ENCODE measurements at places on chromosomes 1 and 21.

DNA sequence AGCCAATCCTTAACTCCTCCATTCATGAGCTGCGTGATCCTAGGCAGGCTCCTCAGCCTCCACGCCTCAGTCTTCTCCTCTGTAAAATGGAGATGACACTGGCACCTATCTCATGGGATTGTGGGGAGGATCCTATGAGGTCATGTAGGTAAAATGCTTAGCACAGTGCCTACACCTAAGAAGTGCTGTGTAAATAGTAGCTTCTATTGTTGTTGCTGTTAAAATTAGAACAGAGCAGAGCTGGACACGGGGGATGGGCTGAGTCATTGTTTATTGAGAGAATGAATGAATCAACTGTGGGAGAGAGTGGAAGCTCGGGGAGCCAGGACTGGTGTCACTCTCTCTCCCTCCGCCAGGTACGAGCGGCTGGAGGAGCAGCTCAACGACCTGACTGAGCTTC, 43.0 kb downstream of the TMCC2 start:
- no peak for ATAC-seq
- peaks cover 24% of the 10 kb centered on the region for H3K36me3 ChIP-seq
- peaks cover 2% of the 10 kb centered on the region for H3K4me1 ChIP-seq
- no peaks in the 10 kb centered on the region for H3K27me3 ChIP-seq
- no peak overlapping the region for H3K27ac ChIP-seq

DNA sequence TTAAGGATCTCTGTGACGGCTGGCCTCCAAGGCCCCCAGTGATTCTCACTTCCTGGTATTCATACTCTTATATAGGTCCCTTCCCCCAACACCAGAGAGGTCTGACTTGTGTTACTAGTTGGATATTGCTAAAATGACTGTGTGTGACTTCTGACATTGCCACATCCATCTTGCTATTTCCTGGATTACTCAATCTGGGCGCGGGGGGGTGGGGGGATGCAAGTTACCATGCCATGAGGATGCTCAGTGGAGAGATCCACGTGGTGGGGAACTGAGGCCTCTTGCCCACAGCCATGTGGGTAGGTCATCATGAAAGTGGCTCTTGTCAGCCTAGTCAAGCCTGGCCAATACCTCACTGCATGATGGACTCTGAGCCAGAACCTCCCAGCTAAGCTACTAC, 117.0 kb downstream of the UBE2U start:
- H3K4me3 ChIP-seq, result no peak overlapping the region
- H3K4me1 ChIP-seq, result no peaks in the 10 kb centered on the region
- no peak overlapping the region for H3K27ac ChIP-seq

GRCh38 chr1:186884251-186884650, 55.5 kb downstream of the PLA2G4A start:
- no peak overlapping the region for H3K4me3 ChIP-seq
- H3K4me1 ChIP-seq, result no peaks in the 10 kb centered on the region
- no peak overlapping the region for H3K27ac ChIP-seq
- H3K27me3 ChIP-seq, result no peaks in the 10 kb centered on the region

DNA sequence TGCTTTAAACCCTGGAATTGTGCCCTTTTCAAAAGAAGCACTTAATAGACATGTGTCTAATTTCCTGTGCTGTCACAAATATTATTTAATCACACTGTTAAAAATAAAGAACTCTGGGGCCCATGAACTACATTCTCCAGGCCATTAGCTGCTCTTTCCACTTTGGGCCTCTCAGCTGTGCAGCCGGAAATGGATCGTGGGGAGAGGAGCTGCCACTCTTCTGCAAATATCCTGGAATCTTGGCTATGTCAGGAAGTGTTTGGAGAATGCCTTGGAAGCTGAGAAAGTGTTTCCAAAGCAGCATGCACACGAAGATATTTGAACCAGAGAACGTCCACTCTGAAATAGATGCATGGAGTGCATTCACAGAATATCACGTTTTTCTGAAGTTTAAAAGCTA, 27.5 kb upstream of the VPS26C start:
- H3K27me3 ChIP-seq, result no peaks in the 10 kb centered on the region
- H3K4me3 ChIP-seq, result no peak overlapping the region
- no peaks in the 10 kb centered on the region for H3K4me1 ChIP-seq
- no peak for ATAC-seq
- no peaks in the 10 kb centered on the region for H3K36me3 ChIP-seq

GRCh38 chr1:232457595-232457994, 172.3 kb downstream of the SIPA1L2 start:
- H3K4me1 ChIP-seq, result peaks cover 31% of the 10 kb centered on the region
- no peak overlapping the region for H3K27ac ChIP-seq
- no peak for ATAC-seq

DNA sequence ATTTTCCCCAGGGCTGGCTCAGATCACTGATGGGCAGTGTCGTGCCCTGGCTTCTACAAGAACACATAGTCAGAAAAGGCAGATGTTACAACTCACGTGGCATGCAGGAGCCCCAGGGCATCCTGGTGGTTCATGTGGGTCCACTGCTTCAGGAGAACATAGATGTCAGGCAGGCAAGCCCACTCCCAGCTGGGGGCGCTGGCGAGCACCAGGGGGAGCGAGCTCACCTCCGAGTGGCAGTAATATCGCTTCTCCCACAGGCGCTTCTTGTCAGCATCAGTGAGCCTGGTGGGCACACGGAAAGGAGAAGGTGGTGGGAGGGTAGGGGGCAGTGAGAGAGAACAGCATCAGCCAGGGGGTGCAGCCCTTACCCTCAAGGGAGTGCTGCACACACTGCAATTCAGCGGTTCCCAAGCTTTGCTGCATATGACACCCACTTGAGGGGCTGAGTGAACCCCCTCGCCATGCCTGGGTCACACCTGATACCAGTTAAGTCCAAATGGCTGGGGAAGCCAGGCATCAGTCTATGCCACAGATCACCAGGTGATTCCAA, 34.3 kb upstream of the PPP1R15B start:
- no peaks in the 10 kb centered on the region for H3K27me3 ChIP-seq
- peaks cover 32% of the 10 kb centered on the region for H3K4me1 ChIP-seq
- no peak overlapping the region for H3K4me3 ChIP-seq
- ATAC-seq, result no peak
- H3K27ac ChIP-seq, result peak overlapping the region; percentile 36

DNA sequence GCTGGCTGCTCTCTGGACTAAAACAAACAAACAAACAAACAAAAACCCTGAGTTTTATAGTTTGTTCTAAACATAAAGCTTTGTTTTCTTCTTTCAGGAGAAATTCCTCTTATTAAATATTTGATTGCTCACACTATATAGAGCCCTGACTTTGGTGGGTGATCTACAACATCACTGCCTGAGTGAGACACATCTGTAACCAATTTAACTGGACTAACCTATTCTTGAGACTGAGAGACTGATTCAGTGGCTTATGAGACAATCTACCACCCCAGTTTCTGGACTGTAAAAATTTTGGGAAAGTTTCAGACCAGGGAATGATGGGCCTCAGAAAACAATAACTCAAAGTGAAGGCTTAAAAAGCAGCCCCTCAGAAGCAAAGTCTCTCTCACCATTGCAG, 537.0 kb downstream of the NEGR1 start:
- no peaks in the 10 kb centered on the region for H3K4me1 ChIP-seq
- H3K4me3 ChIP-seq, result no peak overlapping the region
- H3K36me3 ChIP-seq, result no peaks in the 10 kb centered on the region
- no peak overlapping the region for H3K27ac ChIP-seq
- no peak for ATAC-seq

DNA sequence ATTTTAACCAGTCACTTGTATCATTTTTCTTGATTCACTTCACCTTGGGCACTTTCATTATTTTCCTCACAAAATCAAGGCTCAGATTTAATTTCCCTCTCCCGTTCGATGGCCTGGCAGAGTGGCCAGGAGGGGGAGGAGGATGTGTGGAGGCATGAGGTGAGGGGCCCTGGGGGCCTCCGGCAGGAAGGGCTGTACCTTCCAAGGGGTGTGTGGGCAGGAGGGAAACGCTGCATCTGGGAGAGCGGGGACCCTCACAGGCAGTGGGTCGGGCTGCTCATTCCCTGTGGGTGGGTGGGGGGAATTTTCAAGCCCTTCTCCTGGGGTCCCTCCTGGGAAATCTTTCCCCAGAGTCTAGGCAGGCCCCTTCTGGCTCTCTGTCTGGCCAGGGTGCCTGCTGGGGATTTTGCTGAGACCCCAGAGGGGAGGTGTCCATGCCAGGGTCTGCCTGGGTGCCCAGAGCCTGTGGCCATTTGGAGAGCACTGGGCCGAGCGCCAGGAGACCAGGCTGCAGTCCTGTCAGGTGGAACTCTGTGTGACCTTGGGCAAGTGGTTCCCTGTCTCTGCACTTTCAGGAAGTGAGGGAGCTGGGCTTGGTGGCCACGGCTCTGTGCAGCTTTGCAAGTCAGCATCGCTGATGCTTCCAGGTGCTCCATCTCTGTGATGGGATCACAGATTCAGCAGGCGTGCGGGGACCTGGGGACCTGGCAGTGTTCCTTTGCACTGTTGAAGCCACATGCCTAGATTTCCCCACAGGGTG, 81.9 kb upstream of the C1orf174 start:
- no peak overlapping the region for H3K27ac ChIP-seq
- no peaks in the 10 kb centered on the region for H3K36me3 ChIP-seq
- ATAC-seq, result no peak
- peaks cover 50% of the 10 kb centered on the region for H3K27me3 ChIP-seq
- H3K4me3 ChIP-seq, result no peak overlapping the region
- no peaks in the 10 kb centered on the region for H3K4me1 ChIP-seq

- H3K36me3 ChIP-seq, result no peaks in the 10 kb centered on the region
- H3K27me3 ChIP-seq, result no peaks in the 10 kb centered on the region
- peaks cover 16% of the 10 kb centered on the region for H3K4me1 ChIP-seq
- H3K4me3 ChIP-seq, result no peak overlapping the region
- peak; percentile 84 for ATAC-seq
Observed at GRCh38 chr1:68111519-68112436, 61.4 kb upstream of the DIRAS3 start.

GRCh38 chr1:82818586-82818985, 1017.9 kb downstream of the ADGRL2 start:
- no peak overlapping the region for H3K27ac ChIP-seq
- no peak overlapping the region for H3K4me3 ChIP-seq
- ATAC-seq, result no peak
- H3K36me3 ChIP-seq, result no peaks in the 10 kb centered on the region
- H3K27me3 ChIP-seq, result no peaks in the 10 kb centered on the region
- no peaks in the 10 kb centered on the region for H3K4me1 ChIP-seq

DNA sequence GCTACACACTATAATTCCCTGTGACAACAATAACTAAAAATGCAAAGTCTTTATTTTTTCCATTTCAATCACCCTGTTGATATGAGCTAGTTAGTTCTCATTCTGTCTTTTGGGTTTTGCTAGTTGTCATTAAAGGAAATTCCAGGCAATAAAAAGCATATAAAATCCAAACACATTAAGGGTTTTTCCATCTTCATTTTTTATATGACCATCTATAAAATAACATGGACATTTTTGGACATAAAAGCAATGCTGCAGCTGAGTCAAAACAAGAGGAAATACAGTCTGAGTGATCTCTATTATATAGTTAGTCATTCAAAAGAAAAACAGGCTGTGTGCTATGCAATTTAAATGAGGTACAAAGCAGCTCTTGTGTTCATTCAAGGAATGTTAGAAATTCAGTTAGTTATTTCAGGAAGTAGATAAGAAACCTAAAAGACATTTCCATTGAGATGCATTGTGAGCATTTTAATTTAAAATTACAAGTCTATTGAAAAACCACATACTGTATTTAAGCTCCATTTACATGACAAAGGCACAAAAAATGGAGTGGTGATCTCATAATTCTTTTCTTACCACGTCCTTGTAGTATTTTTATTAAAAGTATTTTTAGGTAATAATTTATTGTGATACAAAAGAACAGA, 67.3 kb upstream of the BCL10 start:
- no peaks in the 10 kb centered on the region for H3K27me3 ChIP-seq
- H3K4me3 ChIP-seq, result no peak overlapping the region
- no peak for ATAC-seq

DNA sequence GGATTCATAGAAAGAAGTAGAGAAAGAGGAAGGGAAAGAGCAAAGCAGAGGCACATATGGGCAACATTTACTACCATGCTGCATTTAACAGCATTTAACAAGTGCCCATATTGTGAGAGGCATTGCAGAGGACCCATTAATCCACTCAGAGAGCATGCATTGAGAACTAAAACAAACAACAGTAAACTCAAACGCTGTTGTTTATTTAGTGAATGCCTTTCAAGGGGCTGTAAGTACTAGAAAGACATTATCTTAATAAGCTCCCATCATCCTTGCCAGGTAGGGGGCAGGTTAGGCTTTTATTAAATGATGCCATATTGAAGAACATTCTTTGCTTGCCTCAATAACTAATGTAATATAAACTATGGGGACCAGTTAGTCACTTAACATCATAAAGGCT, 254.3 kb upstream of the DAB1 start:
- H3K4me1 ChIP-seq, result no peaks in the 10 kb centered on the region
- H3K36me3 ChIP-seq, result no peaks in the 10 kb centered on the region
- ATAC-seq, result no peak
- no peaks in the 10 kb centered on the region for H3K27me3 ChIP-seq

DNA sequence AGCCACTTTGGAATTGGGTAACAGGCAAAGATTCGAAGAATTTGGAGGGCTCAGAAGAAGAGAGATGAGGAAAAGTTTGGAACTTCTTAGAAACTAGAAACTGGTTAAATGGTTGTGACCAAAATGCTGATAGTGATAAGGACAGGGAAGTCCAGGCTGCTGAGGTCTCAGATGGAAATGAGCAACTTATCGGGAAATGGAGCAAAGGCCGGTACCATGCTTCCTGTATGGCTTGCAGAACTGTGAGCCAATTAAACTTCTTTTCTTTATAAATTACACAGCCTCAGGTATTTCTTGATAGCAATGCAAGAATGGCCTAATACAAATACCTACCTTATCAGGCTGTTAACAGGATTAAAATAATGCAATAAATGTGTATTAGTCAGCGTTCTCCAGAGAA, 9.4 kb upstream of the TLR5 start:
- no peak for ATAC-seq
- no peak overlapping the region for H3K27ac ChIP-seq
- H3K4me3 ChIP-seq, result no peak overlapping the region
- H3K36me3 ChIP-seq, result no peaks in the 10 kb centered on the region
- H3K4me1 ChIP-seq, result no peaks in the 10 kb centered on the region

DNA sequence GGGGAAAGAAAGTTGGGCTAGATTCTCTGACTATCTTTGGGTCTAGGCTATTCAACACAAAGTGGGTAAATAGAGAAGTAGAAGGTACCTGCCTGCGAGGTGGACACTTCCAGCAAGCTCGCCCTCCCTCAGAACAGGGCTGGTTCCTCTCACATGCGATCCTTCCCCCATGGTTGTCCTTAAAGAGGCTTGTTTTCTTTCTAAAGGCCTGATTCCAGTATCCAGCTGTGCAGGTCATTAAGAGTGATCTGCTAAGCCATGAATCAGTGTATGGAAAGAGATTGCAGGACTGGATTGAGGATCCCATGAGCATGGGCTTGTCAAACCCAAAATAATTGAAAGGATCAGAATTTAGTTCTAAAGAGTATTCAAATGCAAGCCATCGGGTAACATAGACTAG, 189.0 kb downstream of the URB2 start:
- H3K4me1 ChIP-seq, result no peaks in the 10 kb centered on the region
- no peaks in the 10 kb centered on the region for H3K27me3 ChIP-seq
- H3K4me3 ChIP-seq, result no peak overlapping the region
- H3K36me3 ChIP-seq, result no peaks in the 10 kb centered on the region
- no peak overlapping the region for H3K27ac ChIP-seq

- H3K27me3 ChIP-seq, result no peaks in the 10 kb centered on the region
- H3K4me3 ChIP-seq, result no peak overlapping the region
- peaks cover 78% of the 10 kb centered on the region for H3K4me1 ChIP-seq
- peaks cover 39% of the 10 kb centered on the region for H3K36me3 ChIP-seq
Observed at GRCh38 chr1:27545271-27545670, 55.3 kb upstream of the WASF2 start.
